ENCODE measurements at places on chromosomes 5 and 9.
A peak's percentile ranks its signal among the peaks of the same experiment; 100 is the strongest.

DNA sequence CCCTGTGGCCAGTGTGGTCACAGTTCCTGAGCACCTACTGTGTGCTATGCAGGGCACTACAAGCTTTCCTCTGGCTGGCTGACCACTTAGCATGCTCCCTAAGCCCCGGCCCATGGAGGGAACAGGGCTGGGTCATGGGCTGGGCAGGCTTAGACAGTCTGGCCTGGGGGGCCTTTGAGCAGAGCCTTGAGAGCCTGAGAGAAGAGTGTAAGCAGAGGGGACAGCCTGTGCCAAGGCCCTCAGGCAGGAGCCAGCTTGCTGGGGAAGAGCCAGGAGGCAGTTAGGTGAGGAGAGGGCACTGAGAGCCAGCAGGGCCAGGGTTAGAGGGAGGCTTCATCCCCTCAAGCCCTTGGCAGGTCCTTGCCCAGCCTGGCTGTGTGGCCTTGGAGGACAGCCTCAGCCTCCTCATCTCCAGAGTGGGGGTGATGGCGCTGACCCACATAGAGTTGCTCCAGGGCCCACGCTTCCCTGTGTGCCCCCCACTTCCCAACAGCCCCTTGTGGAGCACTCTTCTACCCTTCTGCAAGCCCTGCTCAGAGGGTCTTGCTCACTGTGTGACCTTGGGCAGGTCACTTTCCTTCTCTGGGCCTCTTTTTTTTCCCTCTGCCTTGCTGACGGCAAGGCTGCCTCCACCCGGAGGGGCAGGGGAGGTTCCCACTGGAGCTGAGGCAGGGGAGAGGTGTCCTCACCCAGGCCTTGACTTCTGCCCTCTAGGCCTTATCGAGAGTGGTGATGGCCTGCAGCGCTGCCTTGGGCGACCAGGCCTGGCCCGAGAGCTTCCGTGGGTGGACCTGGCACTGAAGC lies 107.1 kb downstream of the PHF2 start:
- peaks cover 9% of the 10 kb centered on the region for H3K4me1 ChIP-seq
- peaks cover 2% of the 10 kb centered on the region for H3K36me3 ChIP-seq
- no peaks in the 10 kb centered on the region for H3K27me3 ChIP-seq
- no peak overlapping the region for H3K27ac ChIP-seq

- no peaks in the 10 kb centered on the region for H3K36me3 ChIP-seq
- H3K4me3 ChIP-seq, result no peak overlapping the region
- no peak for DNase-seq
- H3K27me3 ChIP-seq, result no peaks in the 10 kb centered on the region
- peak overlapping the region; percentile 75 for H3K27ac ChIP-seq
- H3K4me1 ChIP-seq, result peaks cover 14% of the 10 kb centered on the region
These were observed 16.3 kb upstream of the SLC12A7 start for GRCh38 chr5:1127959-1128785.

DNA sequence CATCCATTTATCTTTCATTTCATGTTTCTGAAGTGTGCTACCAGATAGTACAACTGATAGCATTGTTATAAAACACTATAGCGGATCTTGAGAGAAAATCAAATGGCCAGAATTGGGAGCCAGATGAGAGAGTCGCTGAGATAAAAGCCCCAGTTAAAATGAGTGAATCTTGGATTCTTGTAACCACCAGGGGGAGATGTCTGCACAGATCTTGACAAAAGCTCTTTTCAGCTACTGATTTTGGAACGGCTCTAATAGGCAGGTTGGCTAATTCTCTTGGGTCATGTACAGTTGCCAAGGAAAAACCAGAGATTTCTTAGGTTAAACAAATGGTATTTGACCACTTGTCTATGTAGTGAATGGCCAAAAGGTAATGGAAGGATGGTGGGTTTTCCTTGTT lies 21.7 kb downstream of the F2RL2 start:
- peaks cover 23% of the 10 kb centered on the region for H3K36me3 ChIP-seq
- H3K4me1 ChIP-seq, result no peaks in the 10 kb centered on the region
- H3K4me3 ChIP-seq, result no peak overlapping the region
- no peak for DNase-seq
- H3K27me3 ChIP-seq, result no peaks in the 10 kb centered on the region

DNA sequence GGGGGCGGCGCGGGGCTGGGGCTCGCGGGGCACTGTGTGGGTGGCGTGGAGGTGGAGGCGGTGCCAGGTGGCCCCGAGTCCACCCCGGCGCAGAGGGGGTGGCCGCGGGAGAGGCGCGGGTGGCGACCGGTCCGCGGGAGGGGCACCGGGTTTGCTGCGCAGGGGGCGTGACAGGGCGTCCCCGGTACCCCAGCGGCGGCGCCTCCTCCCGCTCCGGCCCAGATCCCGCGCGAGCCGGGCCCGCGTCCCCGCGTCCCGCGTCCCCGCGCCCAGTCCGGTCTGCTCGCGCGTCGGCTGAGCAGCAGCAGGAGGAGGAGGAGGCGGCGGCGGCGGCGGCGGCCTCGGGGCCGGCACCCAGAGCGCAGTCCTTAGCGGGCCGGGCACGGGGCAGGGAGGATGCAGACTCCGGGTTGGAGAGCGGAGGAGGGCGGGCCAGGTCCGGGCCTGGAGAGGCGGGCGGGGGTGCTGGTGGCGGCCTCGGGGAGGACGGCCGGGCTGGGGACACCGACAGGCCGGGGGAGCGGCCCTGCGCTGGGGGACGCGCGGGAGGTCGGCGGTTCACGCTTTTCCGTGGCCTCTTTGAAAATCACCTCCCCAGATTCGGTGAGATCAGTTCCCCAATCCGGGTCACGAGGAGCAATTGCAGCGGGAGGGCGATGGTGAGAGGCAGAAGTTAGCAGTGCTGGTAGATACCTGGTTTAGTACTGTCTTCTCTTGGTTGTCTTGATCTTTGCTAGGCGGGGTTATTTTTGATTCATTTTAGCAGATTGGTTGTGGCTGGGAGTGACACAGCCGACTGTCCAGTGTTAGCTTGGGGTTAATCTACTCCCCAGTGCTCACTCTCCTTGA lies 1.7 kb downstream of the TRIO start:
- H3K36me3 ChIP-seq, result no peaks in the 10 kb centered on the region
- H3K27ac ChIP-seq, result peak overlapping the region; percentile 92
- H3K27me3 ChIP-seq, result no peaks in the 10 kb centered on the region
- H3K4me3 ChIP-seq, result peak overlapping the region; percentile 95

DNA sequence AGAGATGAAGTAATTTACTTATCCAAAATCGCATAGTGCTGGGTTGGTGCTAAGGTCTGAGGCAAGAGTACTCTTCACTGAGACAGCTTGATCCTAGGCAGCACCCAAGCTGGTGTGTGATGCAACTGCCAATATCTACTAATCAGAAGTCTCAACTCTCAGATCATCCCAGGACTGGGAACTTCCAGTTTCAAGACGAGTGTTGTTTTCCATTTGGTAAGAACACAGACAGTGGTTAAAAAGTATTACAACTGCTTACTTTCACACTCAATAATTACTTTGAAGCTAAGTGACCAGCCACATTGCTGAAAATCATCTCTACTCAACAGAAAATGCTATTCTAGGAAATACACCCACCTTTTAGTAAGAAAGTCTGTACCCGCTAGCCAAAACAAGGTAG lies 45.3 kb downstream of the FBXW11 start:
- no peak overlapping the region for H3K4me3 ChIP-seq
- no peak overlapping the region for H3K27ac ChIP-seq
- H3K4me1 ChIP-seq, result peaks cover 17% of the 10 kb centered on the region
- no peaks in the 10 kb centered on the region for H3K36me3 ChIP-seq
- DNase-seq, result no peak
- H3K27me3 ChIP-seq, result no peaks in the 10 kb centered on the region

DNA sequence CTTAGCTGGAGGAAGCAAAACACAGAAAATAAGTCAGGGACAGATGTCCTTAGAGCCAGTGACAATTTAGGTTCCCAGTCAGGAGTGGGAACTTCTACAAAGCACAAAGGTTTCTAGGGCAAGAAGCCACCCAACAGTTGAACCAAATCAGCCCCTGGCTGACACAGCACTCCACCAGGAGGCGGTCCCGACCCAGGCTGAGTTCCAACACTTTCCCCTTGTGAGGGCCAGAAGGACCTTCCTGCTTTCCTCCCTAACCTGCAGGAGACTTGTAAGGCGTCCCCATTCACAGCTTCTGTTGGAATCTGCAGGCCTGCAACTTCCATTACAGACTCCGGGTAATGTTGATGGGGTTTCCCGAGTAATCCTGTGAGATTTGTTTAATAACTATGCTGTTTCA lies 416.4 kb upstream of the IRX1 start:
- DNase-seq, result no peak
- H3K36me3 ChIP-seq, result no peaks in the 10 kb centered on the region
- no peaks in the 10 kb centered on the region for H3K4me1 ChIP-seq
- no peaks in the 10 kb centered on the region for H3K27me3 ChIP-seq

- no peaks in the 10 kb centered on the region for H3K36me3 ChIP-seq
- H3K27ac ChIP-seq, result peak overlapping the region; percentile 61
- no peak overlapping the region for H3K4me3 ChIP-seq
- no peak for DNase-seq
- no peaks in the 10 kb centered on the region for H3K27me3 ChIP-seq
These were observed 47.9 kb upstream of the SMAD5 start for GRCh38 chr5:136084698-136085097.

DNA sequence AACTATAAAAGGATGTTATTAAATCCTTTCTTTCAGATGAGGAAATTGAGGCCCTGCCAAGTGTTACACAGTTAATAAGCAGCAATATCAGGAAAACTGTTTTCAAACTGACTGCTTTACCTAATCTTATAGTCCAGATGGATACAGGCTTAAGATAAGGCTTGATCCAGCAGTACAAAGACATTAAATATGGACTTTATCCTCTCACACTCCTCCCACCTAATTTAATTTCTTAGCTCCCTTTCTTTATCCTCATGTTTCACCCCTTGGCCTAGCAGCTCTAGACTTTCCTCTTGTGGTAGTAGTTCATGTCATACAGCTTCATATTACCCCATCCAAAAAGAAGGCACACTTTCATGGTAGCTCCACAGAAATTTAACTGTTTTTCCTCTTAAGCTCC lies 164.5 kb downstream of the BAAT start:
- DNase-seq, result no peak
- no peak overlapping the region for H3K27ac ChIP-seq
- no peak overlapping the region for H3K4me3 ChIP-seq
- no peaks in the 10 kb centered on the region for H3K27me3 ChIP-seq

- no peaks in the 10 kb centered on the region for H3K36me3 ChIP-seq
- H3K27me3 ChIP-seq, result no peaks in the 10 kb centered on the region
- no peak overlapping the region for H3K4me3 ChIP-seq
- DNase-seq, result no peak
These were observed 29.4 kb upstream of the UBE2D2 start for GRCh38 chr5:139531772-139532169.

DNA sequence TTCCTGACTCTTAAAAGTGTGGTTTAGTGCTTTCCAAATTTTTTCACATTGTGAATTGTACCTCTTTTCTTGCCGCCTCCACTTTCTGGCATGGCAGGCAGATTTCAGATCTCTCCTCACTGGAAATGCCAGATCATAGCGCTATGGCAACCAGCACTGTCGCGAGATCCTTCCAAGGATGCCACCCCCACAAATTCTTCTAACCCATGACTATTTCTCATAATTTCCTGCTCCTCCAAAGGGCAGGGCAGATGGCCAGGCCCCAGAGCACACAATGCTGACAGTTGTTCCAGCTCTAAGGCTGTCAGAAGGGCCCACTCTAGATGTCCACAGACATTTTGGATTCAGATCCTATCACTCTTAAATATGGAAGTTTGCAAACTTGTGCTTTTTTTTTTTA lies 446.2 kb upstream of the RIOK2 start:
- no peaks in the 10 kb centered on the region for H3K27me3 ChIP-seq
- no peaks in the 10 kb centered on the region for H3K36me3 ChIP-seq
- H3K4me3 ChIP-seq, result no peak overlapping the region
- H3K27ac ChIP-seq, result no peak overlapping the region
- H3K4me1 ChIP-seq, result no peaks in the 10 kb centered on the region

GRCh38 chr5:170597109-170597751 lies 93.4 kb downstream of the KCNIP1 start:
- no peaks in the 10 kb centered on the region for H3K4me1 ChIP-seq
- no peak for DNase-seq
- no peaks in the 10 kb centered on the region for H3K36me3 ChIP-seq
- H3K27ac ChIP-seq, result peak overlapping the region; percentile 25
- H3K4me3 ChIP-seq, result no peak overlapping the region
- H3K27me3 ChIP-seq, result peaks cover 5% of the 10 kb centered on the region

- H3K27ac ChIP-seq, result peak overlapping the region; percentile 76
- H3K27me3 ChIP-seq, result no peaks in the 10 kb centered on the region
These were observed 60.9 kb downstream of the RXRA start for GRCh38 chr9:134386951-134387831.

DNA sequence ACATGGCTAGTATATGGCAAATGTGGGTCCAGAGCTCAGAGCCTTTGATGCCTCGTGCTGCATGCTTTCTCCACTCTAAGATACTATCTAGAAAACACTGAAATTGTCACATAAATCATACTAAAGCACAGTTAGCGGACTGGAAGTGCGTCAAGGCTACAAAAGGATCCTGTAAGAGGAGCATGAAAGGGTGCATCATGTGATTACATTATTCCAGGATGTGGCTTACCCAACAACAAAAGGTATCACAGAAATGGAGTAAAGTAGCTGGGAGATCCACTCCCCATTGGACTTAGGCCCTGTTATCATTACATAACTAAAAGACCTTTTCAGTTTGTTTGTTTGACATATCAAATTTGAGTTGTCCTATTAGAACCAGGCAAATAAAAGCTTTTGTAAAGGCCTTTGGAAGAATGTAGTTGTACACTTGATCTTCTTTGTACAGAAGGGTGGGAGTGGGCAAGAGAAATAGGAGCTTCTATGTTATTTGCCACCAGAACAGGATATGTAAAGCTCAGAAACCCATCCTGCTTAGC lies 6.9 kb downstream of the SLC31A1 start:
- no peak for DNase-seq
- H3K4me1 ChIP-seq, result peaks cover 35% of the 10 kb centered on the region
- H3K36me3 ChIP-seq, result peaks cover 6% of the 10 kb centered on the region
- no peak overlapping the region for H3K4me3 ChIP-seq

DNA sequence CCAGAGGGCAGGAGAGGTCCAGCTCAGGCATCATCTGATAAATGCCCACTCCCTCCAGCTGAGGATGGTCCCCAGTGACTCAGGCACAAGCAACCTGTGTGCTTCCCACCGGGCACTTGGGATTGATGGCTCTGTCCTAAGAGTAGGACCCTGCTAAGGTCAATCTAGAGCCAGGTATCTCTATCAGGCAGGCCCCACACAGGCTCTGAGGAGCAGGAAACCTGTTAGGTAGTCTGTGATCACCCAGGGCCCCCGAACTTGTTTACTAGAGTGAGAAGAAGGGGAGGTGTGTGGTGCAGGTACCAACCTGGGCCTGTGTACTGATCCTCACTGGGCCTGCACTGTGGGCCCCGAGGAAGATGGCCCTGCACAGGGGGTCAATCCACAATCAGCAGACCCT lies 119.6 kb upstream of the FSTL4 start:
- H3K4me3 ChIP-seq, result no peak overlapping the region
- H3K4me1 ChIP-seq, result no peaks in the 10 kb centered on the region
- no peaks in the 10 kb centered on the region for H3K36me3 ChIP-seq
- no peak overlapping the region for H3K27ac ChIP-seq
- H3K27me3 ChIP-seq, result no peaks in the 10 kb centered on the region
- peak; percentile 23 for DNase-seq

GRCh38 chr9:136233411-136233810 lies 12.2 kb downstream of the QSOX2 start:
- H3K27ac ChIP-seq, result no peak overlapping the region
- no peak for DNase-seq
- no peaks in the 10 kb centered on the region for H3K27me3 ChIP-seq
- no peak overlapping the region for H3K4me3 ChIP-seq

Measured in liver (tissue), 10 donors.